Skeletal muscle tissue (tissue), 5 donors: ENCODE measurements at places on chromosomes 12 and 14. TPM values are rescaled to one million over a fixed set of nuclear protein-coding genes. Genes with fewer than 3 reads are reported as not detected.

HHIPL1 gene
- total RNA-seq = 2.6 TPM

BEGAIN gene
- total RNA-seq = 1.0 TPM

IL23A gene
- not detected for total RNA-seq

TMED10 gene
- 116 TPM for total RNA-seq

PROX2 gene
- total RNA-seq = not detected

ARPC3 gene
- 99.2 TPM for total RNA-seq

DENR gene
- 25.1 TPM for total RNA-seq

CFAP251 gene
- 2.6 TPM for total RNA-seq

NTF3 gene
- 2.6 TPM for total RNA-seq

GALNT9 gene
- total RNA-seq = 0.52 TPM

SIX6 gene
- not detected for total RNA-seq

SPIC gene
- not detected for total RNA-seq

ACOT6 gene
- total RNA-seq = not detected
